Right lung (tissue), 10 donors: ENCODE measurements at places on chromosomes 13 and 19.

GRCh38 chr13:51539887-51540286 is 44.4 kb upstream of the WDFY2 start:
- no peak for DNase-seq

DNA sequence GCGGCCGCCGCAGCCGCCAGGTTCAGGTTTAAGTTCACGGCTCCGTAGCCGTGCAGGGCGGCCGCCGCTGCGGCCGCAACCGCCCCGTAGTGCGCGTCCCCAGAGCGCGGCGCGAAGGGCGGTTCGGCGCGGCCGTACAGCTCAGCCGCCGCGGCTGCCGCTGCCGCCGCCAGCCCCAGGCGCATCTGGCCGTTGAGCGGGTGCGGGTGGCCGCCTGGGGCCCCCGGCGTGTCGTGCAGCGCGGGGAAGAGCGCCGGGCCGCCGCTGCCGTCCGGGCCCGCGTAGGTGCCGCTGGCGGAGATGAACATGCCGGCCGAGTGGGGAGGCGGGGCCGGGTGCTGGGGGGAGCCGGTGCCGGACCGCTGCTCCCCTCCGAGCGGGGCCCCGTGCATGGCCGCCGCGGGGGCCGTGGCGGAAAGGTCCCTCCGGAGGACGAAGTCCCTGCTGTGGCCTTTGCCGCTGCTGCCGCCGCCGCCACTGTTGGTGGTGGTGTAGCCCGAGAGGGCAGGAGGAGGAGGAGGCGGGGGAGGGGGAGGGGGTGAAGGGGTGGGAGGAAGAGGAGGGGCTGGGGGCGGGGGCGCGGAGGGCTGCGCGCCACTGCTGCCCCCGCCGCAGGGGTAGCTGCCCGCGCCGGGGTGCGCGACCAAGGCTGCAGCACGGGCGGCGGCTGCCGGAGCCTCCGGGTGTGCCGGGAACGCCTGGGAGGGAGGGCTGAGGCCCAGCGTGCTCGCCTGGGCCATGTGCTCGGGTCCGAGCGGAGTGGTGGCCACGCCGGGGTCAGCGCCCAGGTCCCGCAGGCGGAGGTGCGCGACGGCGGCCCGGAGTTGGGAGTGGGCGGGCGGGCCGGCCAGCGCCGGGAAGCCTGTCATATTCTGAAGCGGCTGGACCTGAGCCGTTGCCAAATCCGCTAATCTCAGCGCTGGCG is 654 bp downstream of the ZIC5 start:
- no peak for DNase-seq

DNA sequence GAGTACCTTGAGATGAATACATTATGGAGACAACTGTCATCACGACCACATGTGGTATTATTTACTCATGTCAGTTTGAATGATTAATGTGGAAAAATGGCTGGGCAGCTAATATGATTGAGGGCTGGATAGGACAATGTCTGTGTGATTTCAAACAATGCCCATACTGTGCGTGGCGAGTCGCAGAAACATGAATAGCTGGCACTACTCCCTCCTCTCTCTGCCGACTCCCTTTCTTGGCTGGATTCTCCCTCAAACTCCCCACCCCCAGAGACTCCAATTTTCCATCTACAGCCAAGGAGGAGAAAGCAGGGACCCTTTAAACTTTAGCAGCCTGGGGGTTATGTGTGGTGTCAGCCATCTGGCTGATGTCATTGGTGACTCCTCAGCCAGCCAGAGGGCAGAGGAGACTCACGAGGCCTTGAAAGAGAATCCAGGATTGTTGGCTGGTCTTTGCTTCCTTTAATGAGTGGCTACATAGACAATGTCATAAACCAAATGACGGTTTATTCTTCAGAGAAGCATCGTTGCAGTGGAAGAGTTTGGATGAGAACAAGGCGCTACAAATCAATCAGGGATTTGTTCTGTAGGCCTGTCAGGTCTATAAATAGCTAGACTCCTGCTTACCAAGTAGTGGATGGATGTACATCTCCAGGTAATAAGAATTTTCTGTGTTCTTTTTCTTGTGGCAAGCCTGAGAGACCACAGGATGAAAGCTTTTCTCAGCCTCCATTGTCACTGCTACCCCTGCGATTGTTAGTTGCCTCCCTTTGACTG is 165.6 kb downstream of the DLEU7 start:
- DNase-seq = no peak

GRCh38 chr13:94662274-94662945 is 49.9 kb downstream of the SOX21 start:
- no peak for DNase-seq

- DNase-seq = no peak
These were observed 1579.8 kb downstream of the PCDH9 start for GRCh38 chr13:65650321-65650720.
